ENCODE measurements at places on chromosomes 2 and 18.

GRCh38 chr2:2007551-2008501 lies 263.5 kb upstream of the PXDN start:
- no peak for DNase-seq

GRCh38 chr2:8571301-8571791 lies 110.5 kb upstream of the ID2 start:
- DNase-seq, result no peak

DNA sequence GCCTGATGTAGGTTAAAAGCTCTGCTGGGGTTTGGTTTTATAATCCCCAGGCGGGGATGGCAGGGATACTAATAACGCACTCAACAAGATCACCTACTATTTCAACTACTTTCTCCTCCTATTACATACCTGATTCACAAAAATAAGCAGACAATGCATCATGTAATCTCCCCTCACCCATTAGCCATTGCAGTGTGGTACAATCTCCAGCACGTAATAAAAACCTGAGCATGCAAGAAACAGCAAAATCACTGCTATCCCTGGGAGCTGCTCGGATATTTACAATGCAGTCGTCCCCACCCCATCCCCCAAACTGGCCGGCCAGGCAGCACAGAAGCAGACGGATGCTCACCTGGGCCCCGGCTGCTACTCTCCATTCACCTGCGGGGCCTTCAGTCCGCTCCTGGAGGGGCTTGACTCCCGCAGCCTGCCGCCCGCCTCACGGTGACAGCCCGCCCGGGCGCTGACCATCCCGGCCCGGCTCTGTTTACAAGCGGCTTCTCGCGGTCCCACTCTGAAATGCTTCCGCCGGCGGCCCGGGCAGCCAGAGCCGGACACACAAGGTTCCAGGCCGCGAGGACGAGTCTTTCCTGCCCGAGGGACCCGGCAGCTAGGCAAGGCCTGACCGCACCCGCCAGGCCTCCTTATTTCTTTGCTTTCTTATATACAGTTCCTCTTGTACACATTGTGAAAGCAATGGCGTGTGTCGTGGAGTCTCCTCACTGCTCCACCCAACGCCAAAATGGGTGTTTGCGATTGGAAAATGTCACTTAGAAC lies at the start of gene PLEKHM3:
TSS of gene PLEKHM3 (minus strand) at position 491 of the 777 bp plus-strand sequence. CDS start 23,888 bp downstream, outside the sequence.
- peak; percentile 64 for DNase-seq

GRCh38 chr2:223865907-223866508 lies 28.6 kb upstream of the AP1S3 start:
- DNase-seq, result no peak

- no peak for DNase-seq
These were observed 53.1 kb downstream of the TMEM17 start for GRCh38 chr2:62452701-62453454.

- DNase-seq, result no peak
These were observed 107.8 kb upstream of the CNTNAP5 start for GRCh38 chr2:123917241-123917640.

DNA sequence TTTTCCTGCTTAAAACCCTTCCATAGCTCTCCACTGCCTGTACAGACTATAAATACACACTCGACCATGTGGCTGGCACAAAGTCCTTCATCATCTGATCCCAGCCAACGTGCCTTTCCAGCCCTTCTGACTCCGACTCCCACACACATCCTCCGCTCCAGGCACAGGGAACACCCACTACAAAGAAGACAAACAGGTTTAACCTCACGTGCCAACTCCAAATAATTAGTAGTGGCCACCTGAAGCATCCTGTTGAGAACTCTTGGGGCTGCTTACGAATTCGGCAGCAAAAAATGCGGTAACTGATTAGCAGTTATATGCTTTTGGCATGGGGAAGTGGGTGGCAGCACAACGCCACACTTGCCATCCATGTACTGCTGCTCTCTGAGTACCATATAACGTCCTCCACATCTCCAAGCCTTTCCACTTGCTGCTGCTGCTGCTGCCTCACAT lies 12.1 kb downstream of the SPIRE1 start:
- DNase-seq, result peak; percentile 70

GRCh38 chr2:172462373-172462848 lies 35.0 kb downstream of the ITGA6 start:
- no peak for DNase-seq

DNA sequence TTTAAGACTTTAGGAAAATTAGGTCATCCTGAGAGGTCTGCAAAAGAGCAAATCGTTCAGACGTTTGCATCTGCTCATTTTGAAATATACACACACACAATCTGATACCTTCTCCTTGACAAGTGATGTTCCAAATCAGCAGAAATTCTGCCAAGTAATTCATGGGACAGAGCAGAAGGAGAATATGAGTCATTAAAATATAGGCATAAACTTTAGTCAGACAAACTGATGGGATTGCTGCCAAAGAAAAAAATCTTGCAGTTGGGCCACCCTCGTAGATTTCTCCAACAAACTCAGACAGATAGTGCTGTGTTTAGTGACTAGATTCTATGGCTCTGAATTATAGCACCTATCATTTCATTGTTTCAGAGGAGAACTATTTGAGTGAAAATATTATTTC lies 336.3 kb downstream of the NYAP2 start:
- no peak for DNase-seq

GRCh38 chr2:28683100-28683706 lies 68.4 kb upstream of the PPP1CB start:
- no peak for DNase-seq

- DNase-seq, result no peak
These were observed 979.5 kb upstream of the CELF4 start for GRCh38 chr18:38545071-38545470.

DNA sequence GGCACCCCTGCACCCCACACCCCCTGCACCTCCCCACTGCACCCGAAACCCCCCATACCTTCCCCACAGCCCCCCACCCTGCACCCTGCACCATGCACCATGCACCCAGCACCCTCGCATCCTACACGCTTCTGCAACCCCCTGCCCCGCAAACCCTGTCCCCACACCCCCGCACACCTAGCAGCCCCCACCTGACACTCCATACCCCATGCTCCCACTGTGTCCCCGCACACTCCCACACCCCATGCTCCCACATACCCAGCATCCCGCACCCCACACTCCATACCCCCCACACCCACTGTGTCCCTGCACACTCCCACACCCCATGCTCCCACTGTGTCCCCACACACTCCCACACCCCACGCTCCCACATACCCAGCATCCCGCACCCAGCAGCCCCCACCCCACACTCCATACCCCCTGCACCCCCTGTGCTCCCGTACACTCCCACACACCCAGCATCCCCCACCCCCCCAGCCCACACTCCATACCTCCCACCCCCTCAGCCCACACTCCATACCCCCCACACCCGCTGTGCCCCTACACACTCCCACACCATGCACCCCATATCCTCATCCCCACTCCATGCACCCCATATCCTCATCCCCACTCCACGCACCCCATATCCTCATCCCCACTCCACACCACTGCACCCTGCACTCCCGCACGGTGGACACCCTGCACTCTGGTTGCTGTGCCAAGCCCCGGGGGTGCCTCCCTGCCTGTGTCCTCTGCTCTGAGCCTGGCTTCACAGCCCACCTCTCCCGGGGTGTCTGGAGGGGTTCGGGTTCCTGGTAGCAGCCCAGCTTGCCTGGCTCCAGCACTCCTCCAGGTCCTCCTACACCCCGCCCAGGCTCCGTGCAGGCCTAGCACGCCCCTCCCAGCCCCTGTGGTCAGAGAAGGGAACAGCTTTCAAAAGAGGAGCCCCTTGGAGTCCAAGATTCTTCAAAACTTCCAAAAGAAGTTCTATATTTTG lies 93.9 kb upstream of the CTDP1 start:
- DNase-seq, result no peak

GRCh38 chr2:170214309-170214948 lies 36.5 kb downstream of the MYO3B start:
- DNase-seq, result no peak

- DNase-seq, result no peak
These were observed 111.7 kb downstream of the ACVR1 start for GRCh38 chr2:157764386-157764785.

DNA sequence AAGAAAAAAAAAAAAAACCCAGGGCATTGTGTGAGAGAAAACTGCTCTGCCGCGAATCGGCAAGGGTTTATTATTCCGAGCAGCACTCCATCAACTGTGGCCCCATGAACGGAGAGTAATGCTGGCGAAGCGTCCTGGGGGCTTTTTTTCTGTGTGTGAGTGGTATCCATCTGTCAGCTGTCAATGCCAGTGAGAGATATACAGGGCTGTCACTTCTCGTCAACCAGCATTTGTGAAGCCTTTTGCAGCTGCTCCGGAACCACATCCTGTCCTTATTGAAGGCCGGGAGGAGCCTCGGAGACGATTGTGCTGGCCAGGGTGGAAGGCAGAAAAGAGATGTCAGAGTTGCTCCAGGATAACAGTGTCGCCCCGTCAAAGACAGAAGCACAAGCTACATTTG lies 356.9 kb upstream of the SMIM21 start:
- no peak for DNase-seq

- DNase-seq, result no peak
These were observed 529.1 kb downstream of the IRS1 start for GRCh38 chr2:226270285-226271058.

GRCh38 chr2:132372276-132372675 lies 44.3 kb upstream of the GPR39 start:
- no peak for DNase-seq

DNA sequence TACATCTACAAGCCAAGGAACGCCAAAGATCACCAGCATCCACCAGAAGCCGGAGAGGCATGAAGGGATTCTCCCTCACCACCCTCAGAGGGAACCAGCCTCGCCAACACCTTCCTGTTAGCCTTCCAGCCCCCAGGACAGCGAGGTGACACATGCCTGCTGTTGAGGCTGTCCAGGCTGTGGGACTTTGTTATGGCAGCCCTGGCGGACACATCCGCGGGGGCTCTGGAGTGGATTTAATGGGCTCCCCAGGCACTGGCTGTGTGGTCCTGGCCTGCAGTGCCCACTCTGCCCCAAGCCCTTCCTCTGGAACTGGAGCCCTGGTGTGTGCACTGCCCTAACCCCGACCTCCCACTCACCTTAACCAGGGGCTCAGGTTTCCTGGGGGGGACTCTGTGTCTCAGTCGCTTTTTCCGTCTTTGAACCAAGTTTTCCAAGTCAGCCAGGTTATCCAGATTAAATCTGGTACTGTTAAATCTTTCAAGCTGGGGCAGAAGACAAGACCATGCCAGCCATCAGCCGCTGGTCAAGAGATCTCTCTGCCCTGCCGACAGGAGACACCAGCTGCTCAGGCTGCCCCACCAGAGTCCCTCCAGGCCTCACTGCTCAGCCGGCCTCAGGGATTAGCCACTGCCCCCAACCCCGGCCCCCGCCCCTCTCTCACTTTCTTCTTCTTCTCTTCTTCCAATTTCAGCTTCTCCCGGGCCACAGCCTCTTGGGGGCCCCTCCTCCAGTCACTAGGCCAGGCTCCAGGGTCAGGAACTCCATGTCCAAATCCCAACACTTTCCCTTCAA lies 1.9 kb downstream of the ANKRD23 start:
- DNase-seq, result no peak

GRCh38 chr2:190683802-190684201 lies 34.9 kb downstream of the NAB1 start:
- no peak for DNase-seq

GRCh38 chr2:236553522-236553921 lies 16.1 kb upstream of the ACKR3 start:
- DNase-seq, result no peak

DNA sequence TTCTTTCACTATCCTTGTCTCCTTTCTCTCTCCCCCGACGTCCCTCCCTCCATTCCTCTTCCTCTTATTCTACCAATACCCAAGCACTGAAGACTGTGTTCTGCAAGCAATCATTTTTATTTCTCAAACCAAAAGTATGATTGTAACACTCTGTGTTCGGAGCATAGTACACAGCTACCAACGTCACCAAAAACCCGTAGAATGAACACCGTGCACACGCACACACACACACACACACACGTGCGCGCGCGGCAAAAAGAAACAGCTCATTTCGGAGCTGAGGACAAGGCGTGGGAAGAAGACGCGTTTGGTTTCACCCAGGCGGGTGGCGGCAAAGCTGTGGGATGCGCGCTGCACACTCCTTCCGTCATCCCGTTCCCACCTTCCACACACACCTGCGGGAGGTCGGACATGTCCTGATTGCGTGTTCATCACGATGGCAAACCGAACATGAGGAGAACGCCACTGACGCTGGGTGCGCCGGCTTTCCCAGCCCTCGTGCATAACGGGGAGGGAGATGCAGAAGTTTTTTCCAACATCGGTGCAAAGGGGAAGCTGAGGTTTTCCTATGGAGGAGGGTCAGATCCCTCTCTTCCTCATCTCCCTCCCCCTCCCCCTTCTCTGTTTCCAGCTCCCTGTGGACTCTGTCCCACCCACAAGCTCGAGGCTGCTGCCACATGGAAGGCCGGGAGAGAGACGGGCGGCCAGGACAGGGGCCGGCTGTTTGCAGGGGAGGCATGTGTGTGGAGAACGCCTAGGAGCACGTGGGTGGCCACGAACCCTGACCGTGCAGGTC lies 20.4 kb downstream of the MBP start:
- DNase-seq, result no peak

GRCh38 chr2:224263571-224264043 lies 138.3 kb downstream of the FAM124B start:
- DNase-seq, result no peak

DNA sequence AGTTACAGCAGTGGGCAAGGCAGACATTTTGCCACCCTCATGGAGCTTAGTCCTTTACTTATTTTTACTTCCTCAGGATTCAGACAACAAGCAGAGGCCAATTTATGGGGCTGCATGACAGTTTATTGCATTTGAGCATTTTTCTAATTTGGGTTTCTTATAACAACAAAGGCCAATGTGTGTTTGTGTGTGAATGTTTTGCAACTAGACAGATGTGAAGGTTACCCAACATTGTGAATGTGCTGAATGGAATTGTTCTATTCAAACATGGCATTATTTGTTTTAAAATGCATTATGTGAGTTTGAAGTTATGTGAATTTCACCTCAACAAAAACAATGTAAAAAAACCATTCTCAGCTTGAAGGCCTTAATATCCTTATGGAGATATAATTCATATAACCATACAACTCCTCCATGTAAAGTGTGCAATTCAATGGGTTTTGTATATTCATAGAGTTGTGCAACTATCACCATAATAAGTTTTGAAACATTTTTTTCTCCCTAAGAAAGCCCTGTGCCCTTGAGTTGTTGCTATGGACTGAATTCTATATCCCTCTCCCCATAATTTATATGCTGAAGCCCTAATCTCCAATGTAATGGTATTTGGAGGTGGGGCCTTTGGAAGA lies 57.3 kb downstream of the CCDC195 start:
- DNase-seq, result no peak

GRCh38 chr2:209314653-209315052 lies 109.2 kb upstream of the MAP2 start:
- no peak for DNase-seq

DNA sequence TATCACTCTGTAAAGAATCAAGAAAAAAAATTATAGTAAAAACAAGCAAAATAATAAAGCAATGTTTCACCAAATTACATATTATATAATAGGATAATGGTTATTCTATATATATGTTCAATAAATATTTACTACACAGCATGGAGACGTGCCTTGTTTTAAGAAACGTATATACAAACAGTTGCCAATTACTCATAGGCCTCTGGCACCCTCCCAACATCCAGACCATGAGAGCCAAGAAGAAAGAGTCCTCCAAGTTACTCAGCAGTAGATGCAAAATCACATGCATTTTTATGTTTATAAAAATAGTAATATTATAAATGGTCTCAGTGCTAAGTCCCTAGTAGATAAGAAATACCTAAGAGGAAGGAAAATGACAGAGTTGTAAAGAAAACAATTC lies 64.8 kb downstream of the REV1 start:
- DNase-seq, result no peak

Measured in NCI-H1105 treated with DMSO at 0.1 percent for 48 hours (cell line).